CD4-positive, alpha-beta T cell treated with Interleukin-12 subunit alpha and Interleukin-12 subunit beta, for 1 hour (primary cell): ENCODE measurements at places on chromosomes 16 and 17.

DNA sequence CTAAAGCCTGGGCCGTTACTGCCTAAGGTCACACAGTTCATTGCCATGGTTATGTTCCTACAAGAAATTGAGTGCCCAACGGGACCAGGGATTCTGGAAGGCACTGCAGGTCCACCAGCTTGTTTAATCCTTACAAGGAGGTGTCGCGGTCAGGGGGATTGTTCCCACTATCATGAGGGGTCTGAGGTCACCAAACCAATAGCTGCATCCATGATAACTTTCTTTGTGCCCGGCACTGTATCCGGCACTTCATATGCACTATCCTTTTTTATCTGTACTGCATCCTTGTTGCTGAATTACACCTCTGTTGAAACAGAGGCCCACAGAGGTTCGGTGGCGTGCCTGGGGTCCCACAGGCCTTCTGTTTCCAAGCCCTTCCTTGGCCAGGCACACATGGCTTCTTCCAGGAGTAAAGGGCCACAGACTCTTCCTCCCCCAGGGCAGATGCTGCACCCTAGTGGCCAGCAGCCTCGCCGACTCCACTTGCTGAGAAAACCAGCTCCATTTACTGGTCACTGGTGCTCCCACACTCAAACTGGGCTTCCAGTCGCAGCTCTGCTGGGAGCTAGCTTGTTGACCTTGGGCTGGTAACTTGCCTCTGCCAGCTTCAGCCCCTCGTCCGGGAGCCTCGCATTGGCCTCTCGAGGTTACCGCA lies 82.0 kb upstream of the PLCG2 start:
- DNase-seq, result peak; percentile 49

GRCh38 chr17:47203984-47204721 lies 5.0 kb upstream of the MYL4 start:
- peak; percentile 63 for DNase-seq

DNA sequence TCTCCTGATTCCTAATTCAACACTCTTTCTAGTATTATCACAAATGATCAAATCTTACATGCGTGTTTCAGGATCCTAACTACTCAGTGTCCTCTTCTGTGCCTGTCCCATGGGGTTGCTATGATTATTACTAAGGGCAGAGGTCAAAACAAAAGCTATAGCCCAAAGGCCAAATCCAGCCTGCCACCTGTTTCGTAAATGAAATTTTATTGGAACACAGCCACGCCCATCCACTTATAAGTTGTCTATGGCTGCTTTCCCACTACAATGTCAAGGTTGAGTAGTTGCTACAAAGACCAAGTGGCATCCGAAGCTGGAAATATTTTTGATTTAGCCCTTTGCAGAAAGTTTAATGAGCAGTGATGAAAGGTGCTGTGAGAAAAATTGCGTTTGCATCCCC lies 336.6 kb downstream of the TMEM114 start:
- no peak for DNase-seq

GRCh38 chr17:4555873-4556759 lies 932 bp upstream of the MYBBP1A start:
- no peak for DNase-seq

DNA sequence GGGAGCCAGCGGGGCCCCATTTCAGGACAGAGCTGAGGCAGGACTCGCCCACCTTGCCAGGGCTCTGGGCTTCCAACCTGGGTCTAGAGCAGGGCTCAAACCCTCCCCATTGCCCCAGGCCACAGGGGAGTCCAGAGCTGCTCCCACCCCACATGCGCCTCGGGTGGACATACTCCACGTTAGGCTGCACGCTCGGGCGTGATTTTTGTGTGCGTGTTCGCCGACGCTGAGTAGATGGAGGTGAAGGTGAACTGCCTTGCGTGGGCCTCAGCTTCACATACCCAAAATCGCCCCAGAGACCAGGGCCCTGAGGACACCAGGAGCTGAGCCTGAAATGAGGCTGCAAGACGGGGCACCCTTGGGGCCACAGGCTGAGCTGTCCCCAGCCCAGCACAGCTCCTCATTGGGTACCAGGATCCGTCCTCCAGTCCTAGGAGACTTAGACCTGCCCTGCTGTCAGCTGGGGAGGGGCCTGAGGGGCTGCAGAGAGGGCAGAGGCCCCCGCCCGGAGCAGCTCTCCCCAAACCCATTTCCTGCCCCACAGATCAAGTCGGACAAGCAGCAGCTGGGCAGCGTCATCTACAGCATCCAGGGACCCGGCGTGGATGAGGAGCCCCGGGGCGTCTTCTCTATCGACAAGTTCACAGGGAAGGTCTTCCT lies 8.2 kb downstream of the CDH15 start:
- no peak for DNase-seq

DNA sequence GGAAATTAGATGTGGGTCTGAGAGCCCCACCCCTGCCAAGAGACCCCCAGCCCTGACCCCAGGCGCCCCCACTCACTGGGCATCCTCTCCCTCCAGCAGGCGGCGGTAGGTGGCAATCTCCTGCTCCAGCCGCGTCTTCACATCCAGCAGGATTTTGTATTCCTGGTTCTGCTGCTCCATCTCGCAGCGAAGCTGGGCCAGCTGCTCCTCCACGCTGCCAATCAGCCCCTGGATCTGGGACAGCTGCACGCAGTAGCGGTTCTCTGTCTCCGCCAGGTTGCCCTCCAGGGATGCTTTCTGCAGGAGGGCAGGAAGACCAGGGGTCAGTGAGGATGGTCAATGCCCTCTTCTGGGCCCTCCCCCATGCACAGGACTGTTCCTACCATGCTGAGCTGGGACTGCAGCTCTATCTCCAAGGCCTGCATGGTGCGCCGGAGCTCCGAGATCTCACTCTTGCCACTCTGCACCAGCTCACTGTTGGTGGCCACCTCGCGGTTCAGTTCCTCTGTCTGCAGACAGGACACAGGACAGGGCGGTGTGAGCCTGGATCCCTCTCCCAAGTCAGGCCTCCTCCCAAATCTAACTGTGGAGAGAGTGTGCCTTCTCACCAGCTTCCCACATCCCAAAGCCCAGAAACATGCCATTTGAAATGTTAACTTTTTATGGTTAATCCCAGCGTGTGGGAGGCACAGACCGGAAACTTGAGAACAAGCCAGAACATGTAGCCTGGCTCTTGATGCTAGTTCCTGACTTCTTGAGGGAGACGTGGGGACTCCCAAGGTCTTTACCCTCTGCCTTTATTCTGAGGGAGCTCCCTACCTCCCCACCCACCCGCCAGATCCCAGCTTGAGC lies 3.6 kb downstream of the KRT17 start:
- no peak for DNase-seq

DNA sequence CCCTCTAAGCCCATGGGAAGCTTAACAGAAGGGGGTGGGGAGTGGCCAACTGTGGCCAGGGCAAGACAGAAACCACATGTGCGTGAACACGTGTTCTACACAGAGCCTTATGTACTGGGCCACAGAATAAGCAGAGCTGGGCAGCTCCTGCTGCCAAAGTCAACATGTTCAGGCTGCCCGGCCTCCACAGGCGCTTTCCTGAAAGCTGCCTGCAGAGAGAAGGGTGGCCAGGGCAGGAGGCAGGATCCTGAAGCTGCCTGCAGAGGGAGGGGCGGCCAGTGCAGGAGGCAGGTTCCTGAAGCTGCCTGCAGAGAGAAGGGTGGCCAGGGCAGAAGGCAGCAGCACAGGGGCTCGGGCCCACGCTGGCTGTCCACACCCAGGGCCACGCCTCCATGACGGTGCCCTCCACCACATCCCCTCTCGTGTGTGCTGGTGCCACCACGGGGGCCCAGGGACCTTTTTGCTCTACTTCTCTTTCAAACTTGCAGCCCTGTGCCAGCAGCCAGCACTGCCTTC lies 79.5 kb downstream of the ANKRD11 start:
- no peak for DNase-seq

DNA sequence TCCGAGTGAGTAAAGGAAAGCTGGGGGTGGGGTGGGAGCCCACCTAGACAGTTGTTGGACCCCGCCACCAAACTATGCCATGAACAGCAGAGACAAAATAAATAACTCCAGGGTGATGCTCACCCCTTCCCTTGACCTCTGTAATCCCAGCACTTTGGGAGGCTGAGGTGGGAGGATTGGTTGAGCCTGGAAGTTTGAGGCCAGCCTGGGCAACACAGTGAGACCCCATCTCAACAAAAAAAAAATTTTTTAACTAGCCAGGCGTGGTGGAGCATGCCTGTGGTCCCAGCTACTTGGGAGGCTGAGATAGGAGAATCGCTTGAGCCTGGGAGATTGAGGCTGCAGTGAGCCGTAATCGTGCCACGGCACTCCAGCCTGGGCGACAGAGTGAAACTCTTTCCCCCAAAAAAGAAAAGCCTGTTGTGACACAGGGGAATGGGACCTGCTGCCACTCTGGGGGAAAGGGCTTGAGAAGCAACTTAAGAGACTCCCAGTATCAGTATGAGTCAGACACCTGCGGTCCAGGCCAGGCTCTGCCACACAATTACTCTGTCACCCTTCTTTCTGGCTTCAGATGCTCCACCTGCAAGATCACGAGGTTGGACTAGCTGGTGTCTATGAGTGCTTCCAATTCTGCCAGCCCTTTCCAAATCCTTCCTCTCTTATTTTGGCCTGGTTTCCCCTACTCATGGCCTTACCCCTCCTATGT lies 5.0 kb downstream of the SGCA start:
- DNase-seq, result no peak

DNA sequence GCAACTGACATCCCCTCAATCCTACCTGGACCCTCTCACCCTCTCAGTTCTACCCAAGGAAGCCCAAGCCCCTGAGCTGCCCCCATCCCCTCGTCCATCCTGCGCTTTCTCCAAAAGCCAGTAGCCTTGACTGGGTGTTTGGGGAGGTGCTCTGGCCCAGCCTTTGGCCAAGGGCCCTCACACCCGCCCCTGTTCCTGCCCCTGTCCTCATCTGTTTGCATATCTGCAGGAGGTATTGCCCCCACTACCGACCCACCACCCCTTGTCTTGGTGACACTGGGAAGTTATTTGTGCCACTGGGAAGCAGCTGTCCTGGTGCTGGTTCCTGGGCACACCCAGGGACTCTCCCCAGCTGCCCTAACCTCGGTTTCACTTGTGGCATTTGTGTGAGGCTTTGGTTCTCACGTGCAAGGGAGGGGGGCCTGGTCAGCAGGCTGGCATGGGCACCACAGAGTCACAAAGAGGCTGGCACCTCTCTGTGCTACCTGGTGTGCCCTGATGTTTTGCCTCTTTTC lies 75.3 kb downstream of the MRC2 start:
- DNase-seq, result no peak
